ENCODE measurements at places on chromosomes 13 and 19.

- DNase-seq: no peak
Measured at GRCh38 chr19:8329996-8330395, 8.7 kb downstream of the RPS28 start.

GRCh38 chr19:48970923-48971395, 5.8 kb downstream of the FTL start:
- peak; percentile 56 for DNase-seq

DNA sequence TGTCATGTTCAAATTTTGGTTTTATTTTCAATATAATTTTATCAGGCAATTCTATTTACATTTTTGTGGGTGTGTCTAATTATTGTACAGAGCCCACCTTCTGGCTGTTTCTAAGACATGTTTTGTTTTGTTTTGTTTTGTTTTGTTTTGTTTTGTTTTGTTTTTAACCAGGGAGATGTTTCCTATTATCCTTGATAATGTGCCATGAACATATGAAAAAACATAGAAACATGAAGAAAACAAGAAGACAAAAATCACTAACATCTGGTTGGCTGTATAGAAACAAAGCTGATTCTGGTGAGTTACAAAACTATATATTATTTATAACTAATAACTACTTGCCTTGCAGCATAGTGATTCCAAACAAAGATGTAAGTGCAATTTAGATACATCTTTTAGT, 128.1 kb upstream of the TRPC4 start:
- DNase-seq: no peak

DNA sequence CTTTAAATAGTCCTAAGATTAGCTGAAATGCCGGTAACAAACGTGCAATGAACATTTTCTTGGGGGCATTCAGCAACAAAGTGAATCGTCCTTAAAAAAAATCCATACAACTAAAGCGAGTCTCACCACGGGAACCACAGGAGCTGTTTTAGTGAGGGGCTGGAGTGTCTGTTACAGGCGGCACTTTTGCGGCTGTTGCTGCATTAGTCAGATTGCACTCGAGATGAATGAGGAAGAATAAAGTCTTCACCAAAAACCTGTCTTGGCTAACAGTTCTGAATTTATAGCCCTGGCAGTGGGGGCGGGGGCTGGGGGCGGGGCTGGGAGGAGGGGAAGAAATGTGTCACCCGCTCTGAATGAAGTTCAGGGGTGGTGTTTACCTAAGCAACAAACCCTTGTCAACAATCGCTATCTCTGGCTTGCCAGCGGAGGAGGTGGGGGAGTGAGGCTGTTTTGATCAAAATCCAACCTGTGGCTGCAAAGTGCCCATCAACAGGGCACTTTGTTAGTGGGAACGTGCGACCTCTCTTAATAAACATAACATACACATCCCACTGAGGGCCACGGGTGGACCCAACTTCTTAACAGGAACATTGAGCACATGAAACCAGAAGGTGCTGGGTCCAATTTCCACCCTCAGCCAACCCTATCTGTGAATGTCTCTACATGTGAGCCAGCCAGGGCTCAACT, 44.5 kb downstream of the RFX2 start:
- peak; percentile 43 for DNase-seq

- no peak for DNase-seq
Measured at GRCh38 chr13:68727798-68728197, 1379.8 kb upstream of the ATXN8OS start.

GRCh38 chr19:41787055-41787454, 9.3 kb upstream of the CEACAM3 start:
- DNase-seq: no peak

DNA sequence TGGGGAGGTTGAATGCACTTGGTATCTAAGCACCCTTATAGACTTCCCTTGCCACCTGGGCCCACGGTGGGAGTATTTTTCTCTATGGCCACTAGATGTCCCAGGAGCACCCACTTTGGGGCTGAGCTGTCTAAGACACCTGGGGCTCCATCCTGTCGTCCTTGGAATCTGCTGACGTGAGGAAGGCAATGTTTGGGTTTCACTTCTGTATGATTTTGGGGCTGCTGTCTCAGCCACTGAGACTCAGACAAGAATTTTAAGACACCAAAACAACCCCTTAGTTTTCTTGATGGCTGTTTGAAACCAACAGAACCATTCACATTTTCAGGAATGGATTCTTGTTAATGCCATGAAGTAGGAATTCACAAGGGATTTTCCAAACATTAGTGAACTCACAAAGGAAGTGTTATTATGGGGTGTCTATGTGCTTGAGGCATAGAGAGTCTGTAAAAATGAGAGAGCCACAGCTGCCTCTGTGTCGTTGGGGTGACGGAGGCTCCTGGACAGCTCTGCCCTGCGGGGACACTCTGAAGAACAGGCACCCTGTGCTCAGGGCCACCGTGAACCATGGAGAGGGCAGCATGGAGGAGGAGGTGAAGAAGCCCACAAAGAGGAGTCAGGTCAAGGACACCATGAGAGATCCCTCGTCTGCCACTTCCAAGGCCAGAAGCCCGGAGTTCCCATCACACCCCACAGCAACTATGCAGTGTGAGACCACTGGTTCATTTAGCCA, 106.8 kb upstream of the SPATA13 start:
- peak; percentile 24 for DNase-seq

- DNase-seq: no peak
Measured at GRCh38 chr19:55095260-55096060, 19.8 kb downstream of the EPS8L1 start.

- DNase-seq: no peak
Measured at GRCh38 chr13:37209621-37210580, 104.4 kb upstream of the CSNK1A1L start.

- peak; percentile 27 for DNase-seq
Measured at GRCh38 chr19:6551607-6552450, 21.0 kb downstream of the TNFSF9 start.

GRCh38 chr13:98368019-98368418, 190.9 kb upstream of the RNF113B start:
- DNase-seq: no peak

DNA sequence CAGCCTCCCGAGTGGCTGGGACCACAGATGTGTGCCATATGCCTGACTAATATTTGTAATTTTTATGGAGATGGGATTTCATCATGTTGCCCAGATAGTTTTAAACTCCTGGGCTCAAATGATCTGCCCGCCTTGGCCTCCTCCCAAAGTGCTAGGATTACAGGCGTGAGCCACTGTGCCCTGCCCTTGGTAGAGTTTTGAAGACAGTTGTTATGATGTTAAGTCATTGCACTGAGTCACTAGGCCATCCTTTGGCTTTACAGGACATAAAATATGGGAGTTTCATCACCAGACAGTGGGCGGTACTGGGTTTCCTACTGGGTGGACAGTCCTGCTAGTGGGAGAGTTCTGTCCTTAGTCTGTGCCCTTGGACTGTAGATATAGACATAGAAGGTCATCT, 282.5 kb downstream of the ATP8A2 start:
- no peak for DNase-seq

DNA sequence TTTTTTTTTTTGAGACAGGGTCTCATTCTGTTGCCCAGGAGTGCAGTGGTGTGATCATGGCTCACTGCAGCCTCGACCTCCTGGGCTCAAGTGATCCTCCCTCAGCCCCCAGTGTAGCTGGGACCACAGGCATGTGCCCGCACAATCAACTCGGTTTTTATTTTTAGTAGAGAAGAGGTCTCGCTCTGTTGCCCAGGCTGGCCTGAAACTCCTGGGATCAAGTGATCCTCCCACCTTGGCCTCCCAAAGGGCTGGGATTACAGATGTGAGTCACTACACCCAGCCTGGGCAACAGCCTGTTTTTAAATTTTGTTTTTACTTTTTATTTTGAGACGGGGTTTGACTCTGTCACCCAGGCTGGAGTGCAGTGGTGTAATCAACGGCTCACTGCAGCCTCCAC, 2.3 kb upstream of the KDM4B start:
- DNase-seq: no peak

GRCh38 chr13:21846605-21847004, 175.7 kb downstream of the FGF9 start:
- DNase-seq: no peak

DNA sequence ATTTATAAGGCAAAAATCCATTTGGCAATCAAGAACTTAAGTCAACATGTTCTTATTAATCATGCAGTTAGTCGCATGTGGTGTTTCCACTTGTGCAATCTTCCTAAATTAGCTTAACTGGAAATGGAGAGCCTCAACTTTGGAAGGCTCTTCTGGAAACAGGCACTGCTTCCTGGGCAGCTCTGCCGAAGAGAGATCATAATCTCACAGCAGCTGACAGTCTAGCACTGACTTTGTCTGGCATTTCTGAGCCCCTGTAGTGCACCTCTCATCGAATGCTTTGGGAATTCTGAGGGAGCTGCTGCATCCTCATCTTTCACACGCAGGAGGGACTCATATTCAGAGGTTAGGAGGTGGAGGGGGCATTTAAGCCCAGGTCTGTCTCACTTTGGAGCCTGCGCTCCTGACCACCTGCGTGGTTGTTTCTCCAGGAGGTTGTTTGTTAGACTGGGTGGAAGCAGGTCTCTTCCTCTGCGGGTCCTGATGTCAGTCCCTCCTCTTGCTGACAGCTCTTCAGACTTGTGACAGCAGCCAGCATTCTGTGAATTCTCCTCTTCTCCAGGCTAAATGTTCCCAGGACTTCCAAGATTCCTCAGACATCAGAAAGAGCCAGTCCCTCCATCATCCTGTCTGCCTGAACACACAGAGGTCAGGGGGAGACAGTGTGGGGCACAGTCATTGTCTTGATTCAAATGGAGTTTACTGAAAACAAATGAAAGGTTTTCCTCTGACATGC, 100.4 kb upstream of the GJB6 start:
- DNase-seq: no peak

DNA sequence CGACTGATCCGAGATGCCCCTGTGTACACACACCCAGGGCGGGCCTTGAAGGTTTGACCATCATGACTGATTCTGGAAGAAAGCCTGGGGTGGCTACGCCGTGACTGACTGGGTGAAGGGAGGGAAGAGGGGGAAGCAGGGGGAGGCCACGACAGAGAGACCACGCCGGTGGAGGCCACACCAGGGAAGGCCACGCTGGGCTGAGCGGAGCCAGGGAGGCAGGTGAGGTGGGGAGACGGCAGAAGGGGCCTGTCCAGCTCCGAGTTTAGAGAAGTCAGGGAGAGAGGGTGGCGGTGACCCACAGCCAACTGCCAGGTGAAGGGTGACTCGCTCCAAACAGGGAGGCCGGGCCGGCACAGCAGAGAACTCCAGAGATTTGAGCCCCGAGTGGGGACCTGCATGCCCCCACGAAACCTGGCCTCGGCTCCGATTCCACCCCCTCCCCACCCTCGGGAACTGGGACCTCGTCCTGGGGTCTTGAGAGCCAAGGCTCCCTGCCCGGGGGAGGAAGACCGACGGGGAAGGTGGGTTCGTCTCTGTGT, 102.6 kb downstream of the PTPRS start:
- DNase-seq: no peak

- no peak for DNase-seq
Measured at GRCh38 chr19:42989851-42990250, 36.4 kb downstream of the PSG11 start.

GRCh38 chr13:73778242-73778864, 355.9 kb downstream of the KLF12 start:
- DNase-seq: no peak

GRCh38 chr19:40599331-40599901, 1.8 kb upstream of the LTBP4 start:
- no peak for DNase-seq

DNA sequence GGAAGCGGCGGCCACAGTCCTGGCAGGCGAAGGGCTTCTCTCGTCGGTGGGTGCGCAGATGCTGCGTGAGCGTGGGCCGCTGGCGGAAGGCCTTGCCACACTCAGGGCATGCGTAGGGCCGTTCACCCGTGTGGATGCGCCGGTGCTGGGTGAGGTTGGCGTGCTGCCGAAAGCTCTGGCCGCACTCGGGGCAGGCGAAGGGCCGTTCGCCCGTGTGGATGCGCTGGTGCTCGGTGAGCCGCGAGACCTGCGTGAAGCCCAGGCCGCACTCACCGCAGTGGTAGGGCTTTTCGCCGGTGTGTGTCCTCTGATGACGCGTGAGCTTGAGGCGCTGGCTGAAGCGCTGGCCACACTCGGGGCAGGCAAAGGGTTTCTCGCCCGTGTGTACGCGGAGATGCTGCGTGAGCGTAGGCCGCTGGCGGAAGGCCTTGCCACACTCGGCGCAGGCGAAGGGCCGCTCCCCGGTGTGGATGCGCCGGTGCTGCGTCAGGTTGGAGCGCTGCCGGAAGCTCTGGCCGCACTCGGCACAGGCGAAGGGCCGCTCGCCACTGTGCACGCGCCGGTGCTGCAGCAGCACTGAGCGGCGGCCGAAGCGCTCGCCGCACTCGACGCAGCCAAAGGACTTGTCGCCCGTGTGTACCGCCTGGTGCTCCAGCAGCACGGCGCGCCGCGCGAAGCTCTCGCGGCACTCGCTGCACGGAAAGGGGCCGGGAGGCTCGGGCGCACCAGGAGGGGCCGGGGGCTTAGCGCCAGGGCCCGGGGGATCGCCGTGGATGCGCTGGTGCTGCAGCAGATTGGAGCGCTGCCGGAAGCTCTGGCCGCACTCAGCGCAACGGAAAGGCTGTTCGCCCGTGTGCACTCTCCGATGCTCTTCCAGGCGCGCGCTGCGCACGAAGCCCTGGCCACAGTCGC, 4.0 kb upstream of the UBE2M start:
- no peak for DNase-seq

- DNase-seq: peak; percentile 50
Measured at GRCh38 chr13:40664350-40665125, 1.9 kb downstream of the FOXO1 start.

DNA sequence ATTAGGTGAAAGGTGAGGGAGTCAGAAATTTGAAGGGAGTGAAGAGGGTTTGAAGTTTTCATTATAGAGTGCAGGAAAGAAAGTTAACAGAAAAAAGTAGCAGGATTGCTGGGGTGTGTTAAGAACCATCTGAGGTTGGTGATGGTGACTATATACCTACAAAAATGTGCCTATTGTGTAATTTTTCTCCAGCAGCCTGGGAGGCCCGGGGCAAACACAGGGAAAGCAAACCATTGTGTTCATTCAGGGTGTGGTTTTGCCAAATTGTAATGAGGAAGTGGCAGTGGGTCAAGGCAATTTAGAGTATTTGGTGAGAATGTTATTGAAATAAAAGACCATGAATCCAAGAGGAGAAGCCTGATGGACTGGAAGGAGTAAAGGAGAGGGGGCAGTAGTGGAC, 8.2 kb upstream of the SUCLA2 start:
- DNase-seq: no peak
